ENCODE measurements at places on chromosomes 7 and 10. TPM values are rescaled to one million over a fixed set of nuclear protein-coding genes. Genes with fewer than 3 reads are reported as not detected.

Gene NET1
- 21.9 TPM for total RNA-seq

Gene ANXA11
- total RNA-seq: 60.9 TPM

Gene MRLN
- total RNA-seq: not detected

Gene ING3
- total RNA-seq: 7.2 TPM

Gene ABCC2
- 1.2 TPM for total RNA-seq

Gene OPN4
- not detected for total RNA-seq

Gene CALML3
- not detected for total RNA-seq

Gene IKZF1
- total RNA-seq: not detected

Gene ERV3-1
- total RNA-seq: 9.5 TPM

Gene ASB15
- not detected for total RNA-seq

Gene ASAH2B
- 2.3 TPM for total RNA-seq

Gene OR2A42
- not detected for total RNA-seq

Gene SFRP4
- total RNA-seq: 95.2 TPM

Gene GPR146
- total RNA-seq: 16.4 TPM

Gene FANK1
- 12.4 TPM for total RNA-seq

Gene WNT8B
- not detected for total RNA-seq

Gene ARID5B
- 37.0 TPM for total RNA-seq

Gene RADIL
- 0.13 TPM for total RNA-seq

Gene GOT1
- 23.8 TPM for total RNA-seq

Gene VSTM2A
- not detected for total RNA-seq

Gene SMNDC1
- 8.9 TPM for total RNA-seq

Gene NEUROG3
- not detected for total RNA-seq

Gene FAM25C
- total RNA-seq: not detected

Gene CYP51A1
- total RNA-seq: 141 TPM

Gene C10orf62
- total RNA-seq: not detected

Gene GPRIN2
- not detected for total RNA-seq

Gene PLA2G12B
- not detected for total RNA-seq

Gene CPED1
- 64.8 TPM for total RNA-seq

Gene MYL7
- not detected for total RNA-seq

Measured in smooth muscle cell of the pulmonary artery (primary cell).